ENCODE measurements at places on chromosomes 6 and 20. TPM values are rescaled to one million over a fixed set of nuclear protein-coding genes. Genes with fewer than 3 reads are reported as not detected.

GTSF1L gene
- not detected for total RNA-seq

TENT5A gene
- 26.9 TPM for total RNA-seq

ADAM33 gene
- under 0.01 TPM for total RNA-seq

ANGPT4 gene
- not detected for total RNA-seq

PTCRA gene
- total RNA-seq: 0.33 TPM

SNAI1 gene
- not detected for total RNA-seq

All from melanocyte of skin (primary cell).